ENCODE measurements at places on chromosomes 3 and 15. TPM values are rescaled to one million over a fixed set of nuclear protein-coding genes. Genes with fewer than 3 reads are reported as not detected.

Gene AVEN
- 22.1 TPM for total RNA-seq

Gene NLGN1
- total RNA-seq: not detected

Gene OR5K2
- total RNA-seq: not detected

Gene SLC22A13
- 0.07 TPM for total RNA-seq

Gene TRPM1
- total RNA-seq: not detected

Gene GP5
- 0.02 TPM for total RNA-seq

Gene TTLL13
- total RNA-seq: 0.09 TPM

Gene ITIH3
- 0.15 TPM for total RNA-seq

Gene RETNLB
- not detected for total RNA-seq

Gene CHST13
- total RNA-seq: 0.61 TPM

All from A549 treated with dexamethasone at 1 μM for 4 hours (cell line).